NCI-H2227 treated with DMSO at 0.1 percent for 48 hours (cell line): ENCODE measurements at places on chromosomes 12 and 14.
A peak's percentile ranks its signal among the peaks of the same experiment; 100 is the strongest.

GRCh38 chr12:7327918-7328317, 24.0 kb downstream of the ACSM4 start:
- DNase-seq: no peak

DNA sequence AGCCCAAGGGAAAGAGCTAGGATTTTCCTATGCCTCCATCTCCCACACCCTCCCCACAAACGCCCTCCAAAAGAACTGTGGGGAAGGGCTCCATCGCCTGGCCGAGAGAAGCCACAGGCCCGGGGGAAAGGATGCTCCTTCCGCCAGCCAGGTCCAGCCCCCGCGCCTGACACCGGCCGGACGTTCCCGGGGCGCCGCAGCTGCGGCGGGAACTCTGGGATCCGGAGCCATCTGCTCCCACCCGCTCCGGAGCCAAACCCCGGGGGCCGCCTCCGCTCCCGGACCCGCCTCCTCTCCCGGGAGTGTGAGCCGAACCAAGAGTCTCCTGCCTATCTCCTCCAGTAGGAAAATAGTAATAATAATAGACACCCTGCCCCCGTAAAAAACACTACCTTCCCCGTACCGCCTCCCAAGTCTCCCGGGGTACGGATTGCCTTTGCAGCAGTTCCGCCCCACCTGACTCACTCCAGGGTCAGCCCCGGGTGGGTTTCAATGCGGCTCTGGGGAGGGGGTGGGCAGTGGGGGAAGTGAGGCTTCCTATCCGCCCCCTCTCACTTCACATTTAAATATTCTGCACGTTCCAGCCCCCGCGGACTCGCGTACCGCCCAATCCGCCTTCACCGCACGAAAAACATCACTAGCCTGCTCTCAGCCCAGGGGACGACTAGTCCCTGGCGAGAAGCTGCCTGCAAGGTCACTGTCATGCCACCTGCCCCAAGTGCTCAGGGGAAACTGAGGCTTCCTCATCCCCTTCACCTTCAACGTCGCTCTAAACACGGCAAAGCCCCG, 2.4 kb downstream of the AGAP2 start:
- peak; percentile 34 for DNase-seq

DNA sequence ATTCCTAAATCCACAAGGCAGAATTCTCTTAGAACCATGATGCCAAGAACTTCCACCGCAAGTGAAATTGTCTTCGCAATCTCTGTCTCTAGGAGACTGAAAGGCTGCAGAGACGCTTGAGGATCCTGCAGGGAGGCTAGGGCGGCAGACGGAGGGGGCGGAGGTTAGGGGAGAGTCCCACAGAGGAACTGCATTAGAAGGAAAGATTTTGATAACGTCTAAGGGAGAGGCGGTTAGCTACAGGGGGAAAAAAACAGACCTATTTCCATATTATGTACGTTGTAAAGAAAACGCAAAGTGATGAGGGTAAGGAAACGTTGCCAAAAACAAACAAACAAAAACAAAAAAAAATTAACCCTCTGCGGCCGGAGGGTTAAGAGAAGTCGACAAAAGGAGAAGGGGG, 595 bp downstream of the KLHL28 start:
- no peak for DNase-seq

GRCh38 chr12:67969134-67969802, 20.0 kb upstream of the IFNG-AS1 start:
- DNase-seq: no peak
